NCI-H2081 treated with DMSO at 0.1 percent for 48 hours (cell line): ENCODE measurements at places on chromosomes 11 and 22.

- DNase-seq, result peak; percentile 2
Measured at GRCh38 chr22:36017651-36018091, 11.0 kb downstream of the RBFOX2 start.

DNA sequence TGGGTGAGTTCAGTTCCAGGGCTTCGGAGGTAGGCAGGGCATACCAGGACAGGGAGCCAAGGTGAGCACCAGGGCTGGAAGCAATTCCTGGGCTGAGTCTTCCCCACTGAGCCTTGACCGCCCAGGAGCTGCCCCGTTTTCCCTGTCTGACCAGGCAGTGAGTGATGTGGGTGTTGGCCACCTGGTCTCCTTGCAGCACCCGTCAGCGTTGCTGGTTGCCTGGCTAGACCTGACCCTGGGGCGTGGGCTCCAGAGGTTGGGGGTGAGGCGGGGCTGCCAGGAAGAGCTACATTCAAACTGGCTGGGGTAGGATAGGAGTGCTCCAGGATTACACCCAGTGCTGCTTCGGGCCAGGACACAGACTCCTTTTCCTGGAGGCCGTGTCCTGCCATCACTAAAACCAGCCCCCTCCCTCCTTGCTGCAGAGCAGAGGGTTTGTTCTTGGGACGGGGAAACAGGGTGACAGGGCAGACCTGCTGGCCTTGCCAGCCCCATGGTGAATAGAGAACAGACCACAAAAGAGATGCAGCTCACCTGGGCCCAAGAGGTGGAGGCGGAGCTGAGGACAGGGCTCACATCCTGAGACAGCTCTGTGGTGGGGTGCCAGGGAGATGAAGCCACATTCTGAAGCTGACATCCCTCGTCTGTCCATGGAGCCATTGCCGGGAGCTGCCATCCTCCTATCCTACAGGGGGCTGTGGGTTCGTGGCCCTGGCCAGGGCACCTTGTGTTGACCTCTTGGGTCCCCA is 14.2 kb downstream of the INCENP start:
- no peak for DNase-seq

GRCh38 chr11:1773131-1773993 is 9.6 kb upstream of the CTSD start:
- DNase-seq, result no peak

- DNase-seq, result no peak
Measured at GRCh38 chr11:69014898-69015549, 2.0 kb upstream of the MRGPRF start.

GRCh38 chr22:25091458-25091857 is 108.2 kb upstream of the CRYBB3 start:
- no peak for DNase-seq

- no peak for DNase-seq
Measured at GRCh38 chr11:75317446-75318122, 33.9 kb downstream of the ARRB1 start.

GRCh38 chr11:132082566-132082965 is 712.2 kb downstream of the NTM start:
- DNase-seq, result no peak
